Activated naive CD4-positive, alpha-beta T cell treated with anti-CD3 and anti-CD28 coated beads for 36 hours (primary cell): ENCODE measurements at places on chromosomes 7 and 10.

GRCh38 chr10:72834183-72834825 is 59.2 kb upstream of the OIT3 start:
- peak; percentile 61 for DNase-seq

DNA sequence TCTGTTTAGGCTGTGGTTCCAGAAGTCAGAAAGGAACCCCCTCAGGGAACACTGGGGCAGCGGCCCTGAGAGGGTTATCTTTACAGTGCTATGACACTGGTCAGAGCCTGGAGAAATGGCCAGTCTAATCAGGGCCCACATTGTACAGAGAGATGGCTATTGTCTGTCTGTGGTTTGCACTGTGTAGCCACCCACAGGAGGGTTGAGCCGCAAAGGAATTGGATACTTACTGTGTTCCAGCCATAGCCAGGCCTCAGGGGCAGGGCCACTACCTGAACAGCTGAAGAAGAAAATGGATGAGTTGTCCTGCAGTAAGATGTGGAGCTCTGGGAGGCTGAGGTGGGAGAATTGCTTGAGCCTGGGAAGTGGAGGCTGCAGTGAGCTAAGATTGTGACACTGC is 47.5 kb upstream of the PODXL start:
- DNase-seq = no peak

DNA sequence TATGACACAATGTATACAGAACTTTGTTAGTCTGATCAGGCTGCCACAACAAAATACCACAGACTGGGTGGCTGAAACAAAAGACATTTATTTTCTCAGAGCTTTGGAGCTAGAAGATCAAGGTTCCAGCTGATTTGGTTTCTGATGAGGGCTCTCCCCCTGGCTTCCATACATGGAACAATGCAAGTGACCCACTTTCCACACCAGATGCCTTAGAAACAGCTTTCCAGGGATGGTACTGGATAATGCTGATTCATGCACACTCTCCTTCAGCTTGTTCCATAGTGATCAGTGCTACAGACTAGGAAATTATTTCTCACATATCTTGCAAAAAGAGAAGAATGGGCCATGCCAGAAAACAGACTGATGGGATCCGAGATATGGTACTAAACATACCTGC is 1274.9 kb upstream of the SORCS1 start:
- no peak for DNase-seq

DNA sequence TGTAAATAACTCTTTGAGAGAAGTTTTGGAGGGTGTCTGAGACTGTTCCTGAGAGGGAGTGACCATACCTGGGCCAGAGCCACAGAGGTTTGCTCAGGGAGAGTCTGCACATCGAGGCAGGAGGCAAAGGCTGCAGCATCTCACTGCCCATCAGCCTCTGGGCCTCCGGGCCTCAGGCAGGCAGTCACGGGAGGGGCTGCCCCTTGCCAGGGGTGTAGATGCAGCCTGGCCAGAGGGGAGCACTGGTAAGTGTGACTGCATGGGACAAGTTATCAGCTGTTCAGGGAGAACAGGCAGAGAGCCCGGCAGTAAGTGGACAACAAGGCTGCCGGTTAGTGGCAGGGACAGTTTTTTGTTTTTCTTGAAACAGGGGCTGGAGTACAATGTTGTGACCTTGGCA is 55.9 kb downstream of the ZNF467 start:
- DNase-seq = no peak

DNA sequence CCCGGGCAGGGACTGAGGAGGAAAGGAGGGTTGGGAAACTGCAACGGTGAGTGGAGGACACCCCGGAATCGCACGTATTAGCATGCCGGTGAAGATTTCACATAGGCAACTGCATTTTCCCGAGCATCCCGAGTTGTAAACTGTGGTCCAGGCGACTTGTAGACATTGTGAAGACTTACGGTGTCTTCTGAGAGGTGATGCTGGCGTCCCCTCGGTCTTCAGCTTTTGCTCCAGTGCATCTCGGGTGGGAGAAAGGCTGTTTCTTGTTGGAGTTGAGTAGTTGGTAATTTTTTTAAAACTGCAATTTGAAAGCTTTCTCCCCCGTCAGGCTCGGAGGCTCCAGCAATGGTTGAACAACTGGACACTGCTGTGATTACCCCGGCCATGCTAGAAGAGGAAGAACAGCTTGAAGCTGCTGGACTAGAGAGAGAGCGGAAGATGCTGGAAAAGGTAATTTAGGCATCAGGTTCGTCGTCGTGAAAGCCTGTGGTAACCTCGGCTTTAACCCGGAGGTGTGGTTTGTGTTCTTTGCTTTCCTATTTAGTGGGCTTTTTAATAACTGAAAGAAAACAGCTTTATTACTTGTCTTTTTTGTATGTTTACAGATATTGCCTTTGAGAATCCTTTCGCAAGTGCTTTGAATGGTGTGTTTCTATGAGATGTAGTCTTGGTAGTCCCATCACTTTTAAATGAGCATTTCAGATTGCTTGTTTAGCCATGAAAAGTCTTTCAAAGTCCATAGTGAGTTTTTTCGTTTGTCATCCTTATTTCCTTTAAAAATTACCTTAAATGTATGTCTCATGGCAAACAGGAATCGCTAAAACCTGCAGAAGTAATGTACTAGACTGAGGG is 687 bp downstream of the HELLS start:
- peak; percentile 11 for DNase-seq

- no peak for DNase-seq
These were observed 119.8 kb downstream of the TWIST1 start for GRCh38 chr7:18997477-18998150.

DNA sequence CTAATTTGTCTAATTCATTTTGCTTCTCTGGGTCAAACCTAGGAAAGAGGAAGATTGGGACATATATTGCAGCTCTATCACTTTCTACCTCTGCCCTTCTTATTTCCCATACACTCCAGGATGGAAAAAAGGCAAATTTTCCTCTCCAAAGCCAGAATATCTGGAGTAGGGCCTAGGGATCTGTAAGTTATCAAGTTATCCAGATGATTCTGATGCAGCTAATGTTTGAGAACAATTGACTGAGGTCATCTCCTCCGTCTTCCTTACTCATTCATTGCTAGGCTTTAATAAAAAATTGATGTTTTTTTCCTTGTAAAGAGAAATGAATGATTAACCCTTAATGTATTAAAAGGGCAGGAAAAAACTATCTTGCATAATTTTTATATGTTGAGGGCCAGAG is 211.9 kb upstream of the GLI3 start:
- no peak for DNase-seq
